Activated CD4-positive, CD25-positive, alpha-beta regulatory T cell (primary cell): ENCODE measurements at places on chromosomes 1 and 21.

- DNase-seq: no peak
These were observed 6.0 kb upstream of the AGPAT3 start for GRCh38 chr21:43858806-43859648.

DNA sequence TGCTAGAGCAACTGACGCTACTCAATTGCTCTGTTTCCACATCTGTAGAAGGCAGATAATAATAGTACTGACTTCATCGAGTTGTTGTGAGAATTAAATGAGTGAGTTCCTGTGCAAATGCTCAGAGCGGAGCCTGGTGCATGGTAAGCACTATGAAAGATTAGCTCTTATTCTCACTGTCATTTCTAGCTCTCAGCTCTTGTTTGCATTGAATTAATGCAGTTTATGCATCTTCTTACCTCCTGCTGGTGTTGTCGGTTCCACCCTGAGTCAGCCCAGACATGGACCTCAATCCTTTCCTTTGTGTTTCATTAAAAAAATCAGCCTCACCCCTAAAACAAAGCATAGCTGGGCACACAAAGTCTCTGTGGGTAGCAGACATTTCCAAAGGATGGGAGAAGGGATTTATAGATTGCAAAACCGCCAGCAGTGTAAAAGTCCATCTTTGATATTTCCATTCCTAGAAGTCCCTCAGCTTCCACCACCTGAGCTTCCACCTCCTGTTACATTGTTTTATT, 254.4 kb upstream of the CSF3R start:
- no peak for DNase-seq

DNA sequence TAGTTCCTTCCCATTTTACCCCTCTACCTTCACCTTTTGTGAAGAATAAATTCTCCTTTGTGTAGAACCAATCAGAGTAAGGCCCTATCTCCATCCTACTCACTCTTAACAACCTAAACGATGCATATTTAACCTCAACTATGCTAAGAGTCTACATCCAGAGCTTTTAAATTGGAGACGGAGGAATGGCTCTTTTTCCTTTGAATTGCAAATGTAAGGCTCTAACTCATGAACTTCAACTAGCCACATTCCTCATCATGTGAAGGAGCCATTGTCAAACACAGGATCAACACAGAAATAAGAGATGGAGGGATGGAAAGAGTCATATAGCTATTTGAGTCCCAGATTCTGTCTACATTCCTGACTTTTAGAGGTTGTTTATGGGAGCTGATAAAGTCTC, 18.2 kb downstream of the DEPDC1 start:
- DNase-seq: no peak

GRCh38 chr1:183267646-183268431, 81.8 kb downstream of the LAMC2 start:
- DNase-seq: no peak

- no peak for DNase-seq
These were observed 34.8 kb downstream of the ZMYND12 start for GRCh38 chr1:42420911-42421585.

DNA sequence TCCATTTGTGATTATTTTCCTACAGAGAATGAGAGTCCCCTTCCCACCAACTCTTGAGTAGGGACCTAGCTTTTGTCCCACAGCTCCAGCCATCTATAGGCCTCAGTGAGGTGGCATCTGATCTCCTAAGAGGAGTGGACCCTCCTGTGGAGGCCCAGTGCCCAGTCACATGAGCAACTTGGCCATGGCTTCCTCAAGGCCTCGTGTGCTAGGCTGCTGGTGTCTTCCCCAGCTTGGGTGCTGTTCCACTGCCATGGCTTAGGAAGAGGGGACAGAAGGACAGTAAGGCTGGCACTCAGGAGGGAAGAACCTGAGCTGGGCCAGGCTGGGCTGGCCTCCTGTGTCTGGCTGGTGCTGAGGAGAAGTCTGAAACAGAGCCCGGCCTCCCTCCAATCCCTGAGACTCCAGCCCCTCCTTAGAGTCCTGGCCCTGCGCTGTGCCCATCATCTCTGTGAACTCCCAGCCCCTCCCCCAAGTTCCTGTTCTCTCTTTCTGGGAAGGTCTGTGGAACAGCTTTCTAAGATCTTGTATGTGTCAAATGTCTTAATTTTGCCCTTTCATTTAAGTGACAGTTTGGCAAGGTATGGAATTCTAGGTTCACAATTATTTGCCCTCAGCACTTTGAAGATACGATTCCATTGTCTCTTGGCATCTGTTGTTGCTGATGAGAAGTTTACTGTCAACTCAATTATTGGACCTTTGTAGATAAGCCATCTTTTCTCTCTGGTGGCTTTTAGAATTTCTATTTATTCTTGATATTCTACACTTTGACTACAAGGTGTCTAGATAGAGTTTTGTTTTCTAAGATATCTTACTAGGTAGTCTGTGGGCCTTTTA, 7.1 kb upstream of the KCNQ4 start:
- no peak for DNase-seq

DNA sequence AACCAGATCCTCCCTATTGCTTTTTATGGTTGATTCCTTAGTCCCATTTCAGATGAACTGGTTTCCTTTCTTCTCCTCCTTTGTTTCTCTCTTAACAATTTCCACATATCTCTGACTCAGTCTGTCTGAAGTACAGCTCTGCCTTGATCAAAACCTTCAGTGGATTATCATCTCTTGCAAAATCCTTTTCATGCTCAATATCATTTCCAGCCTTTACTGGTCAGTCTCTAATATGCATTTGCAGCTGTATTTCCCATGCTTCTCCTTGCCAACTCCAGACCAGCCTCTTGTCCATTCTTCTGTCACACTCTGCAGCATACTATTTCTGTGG, 72.2 kb downstream of the SNX7 start:
- no peak for DNase-seq
